ENCODE measurements at places on chromosomes 6 and 20. TPM values are rescaled to one million over a fixed set of nuclear protein-coding genes. Genes with fewer than 3 reads are reported as not detected.

DNA sequence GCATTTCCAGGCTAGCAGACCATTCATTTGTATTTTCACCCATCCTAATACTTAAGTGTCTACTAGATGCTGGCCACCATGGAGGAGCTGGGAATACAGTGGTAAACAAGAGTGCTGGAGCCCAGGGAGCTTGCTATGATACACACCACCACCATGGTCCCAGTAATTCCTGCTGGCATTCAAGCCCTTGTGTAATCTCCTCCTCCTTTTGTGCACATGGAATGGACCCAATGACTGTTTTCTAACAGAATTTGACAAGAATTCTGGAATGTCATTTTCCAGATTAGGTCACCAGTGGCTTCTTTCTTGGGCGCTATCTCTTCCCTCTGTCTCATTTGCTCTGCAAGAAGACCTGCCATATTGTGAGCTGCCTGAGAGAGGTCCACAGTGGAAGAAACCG, 552.0 kb downstream of the C6orf118 start:
- no peak for ATAC-seq

GRCh38 chr20:22339091-22339881, 245.1 kb downstream of the FOXA2 start:
- ATAC-seq: peak; percentile 71

Gene RAD21L1
- not detected for total RNA-seq

Gene PLA2G7
- total RNA-seq: 0.32 TPM

Gene ALDH8A1
- 0.16 TPM for total RNA-seq

DNA sequence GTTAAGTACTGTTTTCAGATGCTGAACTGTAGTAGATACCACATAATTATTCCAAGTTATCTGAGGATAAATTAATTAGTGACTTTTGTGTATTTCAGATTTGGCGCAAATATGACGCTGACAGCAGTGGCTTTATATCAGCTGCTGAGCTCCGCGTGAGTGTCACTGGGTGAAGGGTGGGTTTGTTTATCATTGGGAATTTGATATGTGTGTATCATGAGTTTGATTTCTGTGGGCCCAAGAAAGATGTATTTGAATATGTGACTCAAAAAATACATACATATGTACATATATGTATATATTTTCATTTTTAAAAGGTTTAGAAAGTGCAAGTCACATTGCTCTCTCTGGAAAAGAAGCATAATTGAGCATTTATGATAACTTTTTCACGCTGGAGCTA, 17.4 kb downstream of the SCGN start:
- ATAC-seq: no peak

GRCh38 chr20:1858871-1859270, 36.3 kb upstream of the SIRPA start:
- ATAC-seq: no peak

- ATAC-seq: no peak
Measured at GRCh38 chr20:1517010-1517409, 25.8 kb upstream of the SIRPB2 start.

Gene DUSP15
- 0.64 TPM for total RNA-seq

- ATAC-seq: no peak
Measured at GRCh38 chr6:35541836-35542235, 29.1 kb upstream of the TULP1 start.

GRCh38 chr6:163226836-163227485, 187.6 kb upstream of the QKI start:
- ATAC-seq: no peak

- ATAC-seq: peak; percentile 67
Measured at GRCh38 chr6:108363889-108364313, 69.0 kb downstream of the AFG1L start.

GRCh38 chr20:15332711-15333160, 995.3 kb upstream of the FLRT3 start:
- no peak for ATAC-seq

Measured in esophagus mucosa (tissue), 1 donor.